Cardiac muscle cell (in vitro differentiated cells and primary cell): ENCODE measurements at places on chromosomes 13 and 19.

DNA sequence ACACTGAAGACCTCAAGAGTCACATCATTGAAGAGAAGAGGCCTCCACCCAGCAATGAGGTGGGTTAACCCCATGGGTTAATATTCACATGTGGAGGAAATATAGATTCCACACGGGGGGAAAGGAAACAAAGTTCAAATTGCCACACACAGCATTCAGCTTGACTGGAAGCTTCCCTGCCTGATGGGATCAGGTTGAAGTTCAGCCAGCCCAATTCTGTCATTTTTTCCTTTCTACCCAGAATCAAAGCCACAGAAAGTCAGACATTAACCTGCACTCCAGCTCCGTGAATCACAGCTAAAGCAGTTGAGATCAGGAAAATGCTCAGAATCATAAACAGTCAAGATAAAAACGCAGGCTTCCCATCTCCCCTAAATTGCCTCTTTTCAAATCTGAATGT, 208.7 kb upstream of the OBI1 start:
- DNase-seq: no peak

GRCh38 chr13:44429311-44429710, 55.7 kb downstream of the SERP2 start:
- no peak for DNase-seq

- DNase-seq: peak; percentile 35
Measured at GRCh38 chr13:113853518-113854237, 10.2 kb downstream of the GAS6 start.

GRCh38 chr13:20128459-20128931, 32.4 kb downstream of the GJA3 start:
- no peak for DNase-seq

DNA sequence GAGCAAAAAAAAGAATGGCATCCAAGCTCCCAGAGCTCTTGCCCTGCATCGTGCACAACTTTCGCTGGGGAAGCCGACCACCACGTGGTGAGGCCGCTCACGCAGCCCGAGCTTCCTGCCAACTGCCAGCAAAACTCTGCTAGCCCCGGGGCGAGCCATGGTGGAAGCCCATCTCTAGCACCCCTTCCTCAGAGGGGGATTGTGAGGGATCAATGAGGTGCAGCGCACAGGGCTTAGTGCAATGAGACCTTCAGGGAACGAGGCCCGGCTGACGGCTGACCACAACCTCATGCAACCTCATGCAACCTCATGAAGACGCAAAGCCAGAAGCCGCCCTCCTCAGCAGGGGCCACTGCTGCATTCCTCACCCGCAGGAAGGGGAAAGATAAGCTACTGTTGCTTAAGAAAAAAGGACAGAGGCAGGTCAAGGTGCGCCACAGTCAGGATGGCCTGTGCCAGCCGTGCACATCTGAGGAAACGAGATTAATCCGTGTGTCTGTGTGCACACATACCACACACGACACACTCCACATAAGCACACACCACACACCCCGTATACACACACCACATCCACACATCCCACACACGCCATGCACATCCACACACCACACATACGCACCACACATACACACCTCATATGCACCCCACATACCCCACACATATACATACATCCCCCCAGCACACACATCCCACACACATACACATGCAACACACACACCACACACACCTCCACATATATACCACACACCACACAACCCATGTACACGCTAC, 9.6 kb downstream of the HSPBP1 start:
- no peak for DNase-seq

GRCh38 chr13:110913322-110914080, 1.4 kb downstream of the ANKRD10 start:
- peak; percentile 18 for DNase-seq

DNA sequence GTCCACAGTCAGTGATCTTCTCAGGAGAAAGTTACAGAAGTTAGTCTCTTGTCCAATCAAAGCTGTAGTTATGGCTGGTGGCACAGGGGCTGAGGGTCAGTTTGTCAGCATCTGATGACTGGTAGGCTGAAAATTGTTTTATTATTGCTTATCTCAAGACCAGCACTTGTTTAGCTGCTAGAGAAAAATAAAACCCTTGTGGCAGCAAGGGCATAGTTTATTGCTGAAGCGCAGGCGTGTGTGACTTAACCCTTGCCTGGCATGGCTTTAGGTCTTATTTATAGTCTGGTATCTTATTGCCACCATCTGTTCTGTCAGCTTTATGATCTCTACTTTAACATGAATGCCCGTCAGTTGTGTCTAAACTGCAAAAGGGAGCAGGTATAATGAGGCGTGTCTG, 154.7 kb downstream of the USP12 start:
- no peak for DNase-seq

- DNase-seq: peak; percentile 79
Measured at GRCh38 chr19:19540064-19540714, 2.1 kb downstream of the CILP2 start.

GRCh38 chr13:99056381-99057014, 78.6 kb upstream of the DOCK9 start:
- no peak for DNase-seq

DNA sequence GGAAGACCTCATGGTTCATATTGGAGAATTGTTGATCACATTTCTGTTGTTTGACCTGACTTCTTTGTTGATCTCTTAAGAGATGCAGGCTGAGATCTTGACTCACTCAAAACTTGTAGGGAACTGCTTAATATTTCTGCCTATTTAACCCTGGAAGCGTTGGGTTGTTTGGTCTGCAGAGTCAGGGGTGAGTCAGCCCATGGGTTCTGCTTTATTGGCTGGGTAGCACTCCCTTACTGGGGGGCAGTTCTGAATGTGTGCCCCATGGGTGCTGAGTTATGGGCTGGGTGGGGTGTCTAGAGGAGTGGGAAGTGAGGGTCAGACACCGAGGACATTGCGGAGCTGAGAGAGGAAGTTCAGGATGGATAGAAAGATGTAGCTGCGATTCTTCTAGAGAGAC, 87.9 kb downstream of the LRCH1 start:
- DNase-seq: no peak
